ENCODE measurements at places on chromosomes 13 and 19.

DNA sequence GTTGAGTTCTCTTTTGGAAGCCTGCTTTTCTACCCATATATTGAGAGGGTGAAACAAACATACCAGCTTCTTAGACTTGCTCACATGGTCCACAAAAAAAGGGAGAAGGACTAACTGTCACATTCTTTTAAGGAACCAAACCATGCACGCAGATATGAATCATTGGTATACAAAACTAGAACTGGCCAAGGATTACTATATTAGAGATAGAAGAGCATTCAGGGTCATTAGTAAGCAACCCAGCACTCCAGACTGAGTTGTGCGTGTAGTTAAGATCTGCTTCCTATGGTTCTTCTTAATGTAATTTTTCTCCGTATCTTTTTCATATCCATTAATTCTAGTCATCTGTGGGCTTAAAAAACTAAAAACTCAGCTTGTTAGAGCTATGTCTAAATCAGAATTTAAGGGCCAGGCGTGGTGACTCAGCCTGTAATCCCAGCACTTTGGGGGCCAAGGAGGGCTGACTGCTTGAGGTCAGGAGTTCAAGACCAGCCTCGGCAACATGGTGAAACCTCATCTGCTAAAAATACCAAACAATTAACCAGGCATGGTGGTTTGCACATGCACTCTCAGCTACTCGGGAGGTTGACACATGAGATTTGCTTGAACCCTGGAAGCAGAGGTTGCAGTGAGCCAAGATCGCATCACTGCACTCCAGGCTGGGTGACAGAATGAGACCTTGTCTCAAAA, 19.6 kb downstream of the ALG5 start:
- DNase-seq, result no peak

- DNase-seq, result no peak
Observed at GRCh38 chr13:45015300-45015699, 26.0 kb downstream of the GPALPP1 start.

GRCh38 chr19:938233-938923, 12.5 kb downstream of the ARID3A start:
- DNase-seq, result no peak

DNA sequence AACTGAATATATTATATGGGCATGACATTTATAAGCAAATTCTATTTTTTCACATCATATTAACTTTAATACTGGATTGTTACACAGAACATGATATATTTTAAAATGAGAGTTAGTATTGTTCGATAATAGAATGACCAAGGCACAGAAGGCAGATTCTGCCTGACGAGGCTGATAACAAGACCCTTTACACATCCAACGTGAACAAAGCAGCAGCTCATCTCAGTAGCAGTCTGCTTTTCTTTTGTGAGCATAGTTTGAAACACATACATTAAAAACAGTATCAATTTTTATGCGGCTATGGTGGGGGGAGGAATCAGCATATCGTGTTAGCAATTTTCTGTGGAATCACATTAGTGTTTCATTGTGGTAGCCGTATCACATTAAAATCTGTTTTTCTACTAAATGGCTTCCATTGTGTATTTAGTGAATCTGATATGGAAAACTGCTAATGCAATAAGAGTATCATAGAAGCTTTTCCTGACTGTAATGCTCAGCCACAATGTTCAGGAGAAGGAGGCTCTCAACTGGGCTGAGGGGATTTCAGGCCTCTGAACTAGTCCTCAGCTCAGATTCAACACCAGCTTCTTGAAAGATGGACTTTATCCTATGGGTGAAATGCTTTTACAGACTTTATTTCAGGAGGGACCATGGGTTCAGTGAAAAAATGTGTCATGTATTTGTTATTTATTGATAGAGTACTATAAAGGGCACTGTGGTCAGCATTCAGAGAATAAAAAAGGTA, 4.0 kb downstream of the SMAD9 start:
- DNase-seq, result no peak

DNA sequence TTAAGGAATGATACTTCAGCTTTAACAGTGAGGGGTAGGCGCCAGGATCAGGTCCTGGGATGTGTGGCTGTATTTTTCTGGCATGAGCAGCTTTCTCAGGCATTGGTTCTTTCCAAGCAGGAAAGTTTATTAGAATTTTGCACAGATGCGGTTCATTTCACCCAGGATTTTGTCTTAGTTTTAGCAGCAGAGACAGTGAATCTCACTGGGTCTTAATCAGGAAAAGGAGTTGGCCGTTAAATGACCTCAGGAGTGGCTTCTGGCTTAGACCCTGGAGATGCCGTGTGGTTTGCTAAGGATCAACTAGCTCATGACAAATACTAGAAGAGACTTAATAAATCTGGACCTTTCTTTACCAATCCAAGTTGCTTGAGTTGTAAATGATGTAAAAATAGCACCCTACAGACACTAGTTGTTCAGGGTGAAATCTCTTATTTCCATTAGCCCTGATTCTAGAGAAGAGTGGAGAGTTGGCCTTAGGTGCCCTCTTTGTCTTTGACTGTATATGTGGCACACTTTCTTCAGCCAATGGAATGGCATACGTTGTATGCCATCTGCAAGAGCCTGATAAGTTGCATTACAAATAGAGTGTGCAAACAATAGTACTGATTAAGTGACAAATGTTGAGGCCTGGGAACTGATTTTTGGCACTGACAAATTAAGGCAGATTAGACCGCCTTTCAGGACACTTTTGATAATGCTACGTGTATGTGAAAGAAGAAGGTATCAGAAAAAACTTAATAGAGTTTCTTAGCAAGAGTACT, 34.0 kb downstream of the LRCH1 start:
- DNase-seq, result no peak

All from iPS DF 6.9 (cell line).